ENCODE measurements at places on chromosomes 12 and 14.

GRCh38 chr12:20368114-20368650 lies at the start of gene PDE3A:
Gene PDE3A (plus strand): TSS chr12:20368537. CDS start chr12:20369285, 748 bp downstream.
- no peak for DNase-seq

DNA sequence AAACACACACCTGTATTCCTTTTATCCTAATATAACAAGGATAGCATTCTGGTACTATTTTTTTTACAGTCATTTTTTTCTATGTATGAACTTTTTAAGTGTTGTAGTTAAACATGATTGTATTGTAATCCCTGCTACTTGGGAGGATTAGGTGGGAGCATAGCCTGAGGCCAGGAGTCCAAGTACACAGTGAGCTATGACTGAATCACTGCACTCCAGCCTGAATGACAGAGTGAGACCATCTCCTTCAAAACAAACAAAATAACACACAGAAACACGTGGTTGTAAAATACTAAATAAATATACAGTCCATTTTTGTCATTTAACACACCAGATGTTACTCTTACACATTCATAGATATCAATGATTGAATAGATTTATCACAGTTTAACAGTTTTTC lies 56.9 kb downstream of the MAP4K5 start:
- DNase-seq, result no peak

- DNase-seq, result no peak
These were observed 177.9 kb downstream of the KICS2 start for GRCh38 chr12:64044191-64044590.

DNA sequence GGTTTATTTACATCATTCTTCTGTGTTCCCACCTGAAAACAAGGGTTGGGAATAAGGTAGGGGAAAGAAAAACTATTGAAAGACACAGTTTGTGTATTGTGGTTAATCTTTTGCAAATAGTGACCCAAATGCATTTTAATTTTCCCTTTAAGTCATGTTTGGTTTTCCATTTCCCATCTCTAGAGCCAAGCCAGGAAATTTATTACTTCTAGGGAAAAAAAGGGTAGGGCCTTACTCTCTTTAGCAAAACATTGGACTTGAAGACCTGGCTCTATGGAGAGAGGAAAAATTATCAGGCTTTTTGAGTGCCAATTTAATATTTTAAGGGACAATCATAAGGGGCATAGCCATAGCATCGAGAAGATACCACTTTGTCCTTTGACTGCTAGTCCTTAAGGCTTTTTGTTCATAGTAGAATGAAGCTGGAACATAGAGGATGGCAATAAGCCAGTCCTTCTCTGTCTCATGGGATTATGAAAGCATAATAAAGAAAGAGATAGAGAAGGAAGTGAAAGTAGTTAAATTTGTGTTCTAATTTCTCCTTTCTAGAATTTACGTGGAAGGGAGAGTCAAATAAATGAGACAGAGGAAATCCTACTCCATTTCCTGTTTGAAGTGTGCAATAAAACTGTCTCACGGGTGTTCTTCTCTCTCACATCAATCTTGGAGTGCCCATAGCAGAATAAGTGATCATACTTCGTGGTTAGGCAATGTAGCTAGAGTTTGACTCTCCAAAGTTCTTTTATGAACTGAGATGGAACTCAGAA lies 50.9 kb upstream of the PPFIA2 start:
- DNase-seq, result no peak

DNA sequence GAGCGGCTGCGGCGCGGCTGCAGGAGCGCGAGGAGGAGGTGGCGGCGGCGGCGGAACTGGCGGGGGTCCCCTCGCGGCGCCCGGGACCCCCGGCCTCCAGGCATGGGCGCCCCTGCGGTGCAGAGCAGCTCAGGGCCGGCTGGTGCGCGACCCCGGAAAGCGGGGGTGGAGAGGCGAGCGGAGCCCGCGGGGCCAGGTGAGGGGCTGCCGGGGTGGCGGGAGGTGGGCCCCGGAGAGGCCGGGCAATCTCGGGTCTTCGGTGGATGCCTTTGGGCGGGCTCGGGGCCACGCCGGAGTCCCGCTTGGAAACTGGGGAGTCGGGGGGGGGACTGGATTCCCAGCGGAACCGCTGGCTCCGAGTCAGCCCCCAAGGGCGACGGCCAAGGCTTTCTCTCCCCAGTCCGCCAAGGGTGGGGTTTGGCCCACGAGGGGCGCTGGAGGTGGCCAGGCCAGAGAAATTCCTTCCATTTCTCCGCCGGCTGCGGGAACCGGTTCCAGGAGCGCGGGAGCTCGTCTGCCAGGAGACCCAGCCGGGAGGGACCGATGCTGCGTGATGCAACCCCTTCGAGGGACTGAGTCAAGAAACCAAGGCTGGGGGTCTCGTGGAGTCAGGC lies 13.9 kb upstream of the NR4A1 start:
- DNase-seq, result no peak

GRCh38 chr12:52235822-52236361 lies 2.8 kb downstream of the KRT7 start:
- DNase-seq, result no peak

DNA sequence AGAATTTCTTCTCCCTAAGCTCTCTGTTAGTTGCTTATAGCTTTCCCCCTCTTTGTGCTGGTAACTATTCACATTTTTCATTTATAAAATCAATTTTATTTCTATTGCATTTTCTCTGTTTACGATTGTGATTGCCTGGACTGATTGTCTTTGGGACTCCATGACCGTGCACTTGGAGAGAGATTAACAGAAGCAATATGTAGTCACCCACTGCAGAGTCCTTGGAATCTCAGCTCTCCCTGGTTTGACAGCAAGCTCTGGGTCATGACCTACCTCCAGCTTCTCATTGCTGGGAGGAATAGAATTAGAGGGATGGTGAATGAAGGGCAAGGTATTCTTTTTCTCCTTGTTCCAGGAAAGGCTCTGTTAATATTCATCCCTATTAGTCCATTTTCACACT lies 398.2 kb downstream of the AACS start:
- DNase-seq, result no peak

- peak; percentile 68 for DNase-seq
These were observed 31.3 kb upstream of the ULK1 start for GRCh38 chr12:131862994-131863710.

DNA sequence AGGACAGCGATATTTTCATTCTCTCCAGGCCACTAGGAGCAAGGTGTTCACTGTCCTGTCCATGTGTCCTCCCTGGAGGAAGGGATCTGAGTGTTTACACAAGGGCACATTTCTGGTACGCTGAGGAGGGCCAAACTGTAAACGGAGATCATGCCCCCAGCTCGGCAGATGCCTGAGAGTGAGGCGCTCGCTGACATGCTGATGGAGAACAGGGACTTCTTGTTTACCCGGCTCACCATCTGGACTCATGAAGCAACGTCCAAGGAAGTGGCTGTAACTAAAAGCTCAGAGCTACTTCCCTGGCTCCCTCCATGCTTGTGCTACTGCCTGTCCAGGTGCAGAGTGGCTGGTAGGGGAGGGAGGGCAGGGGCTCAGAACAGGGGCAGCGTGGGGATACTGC lies 43.4 kb upstream of the KCNA1 start:
- no peak for DNase-seq

DNA sequence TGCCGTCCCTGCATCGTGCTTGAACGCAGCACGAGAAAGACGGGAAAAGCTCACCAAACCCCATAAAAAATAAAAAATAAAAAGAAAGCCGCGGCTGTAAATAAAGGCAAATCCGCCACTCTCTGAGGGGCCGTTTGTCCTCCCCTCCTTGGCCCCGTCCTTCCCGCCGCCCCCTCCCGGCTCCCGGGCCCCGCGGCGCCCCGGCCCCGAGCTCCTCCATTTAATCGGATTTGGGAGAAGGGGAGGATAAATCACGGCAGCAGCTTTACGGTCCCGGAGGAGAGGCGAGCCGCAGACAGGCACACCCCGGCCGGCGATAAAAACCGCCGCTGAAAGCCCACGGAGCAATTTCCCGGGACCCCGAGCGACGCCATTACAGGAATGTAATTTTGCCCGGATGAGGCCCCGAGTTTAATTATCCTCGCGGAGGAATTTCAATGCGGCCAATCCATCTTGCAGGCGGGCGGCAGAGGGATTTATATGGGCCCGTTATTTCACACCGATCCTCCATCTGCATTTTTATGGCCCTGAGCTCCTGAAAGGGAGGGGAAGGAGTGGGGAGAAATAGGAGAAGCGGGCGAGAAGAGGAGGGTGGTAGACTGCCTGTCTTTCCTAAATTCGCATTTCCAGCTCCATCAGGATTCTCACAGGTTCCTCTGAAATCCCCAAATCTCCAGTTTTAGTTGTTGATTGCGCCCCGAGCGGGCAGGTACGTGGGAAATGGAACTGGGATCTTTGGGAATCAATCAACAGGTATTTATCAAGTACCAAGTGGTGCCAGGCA lies 1.3 kb upstream of the ATP5MC2 start:
- no peak for DNase-seq

DNA sequence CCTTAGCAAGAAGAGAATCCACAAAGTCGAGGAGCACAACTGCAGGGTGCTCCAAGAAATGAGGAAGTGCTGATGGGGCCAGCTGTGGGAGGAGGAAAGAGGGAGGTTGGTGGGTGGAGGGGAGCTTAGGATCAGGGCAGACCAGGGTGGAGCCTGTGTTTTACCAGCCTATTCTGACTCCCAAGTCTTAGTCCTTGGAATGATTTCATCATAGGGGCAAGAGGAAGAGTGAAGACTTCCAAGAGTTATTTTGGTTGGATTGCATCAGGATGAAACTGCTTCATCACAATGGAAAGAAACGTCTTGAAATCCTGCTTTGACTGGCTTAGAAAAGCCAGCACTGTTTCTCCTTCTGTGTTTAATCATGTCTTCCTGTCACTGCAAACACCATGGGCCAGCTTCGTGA lies 194.0 kb downstream of the DPF3 start:
- DNase-seq, result no peak

DNA sequence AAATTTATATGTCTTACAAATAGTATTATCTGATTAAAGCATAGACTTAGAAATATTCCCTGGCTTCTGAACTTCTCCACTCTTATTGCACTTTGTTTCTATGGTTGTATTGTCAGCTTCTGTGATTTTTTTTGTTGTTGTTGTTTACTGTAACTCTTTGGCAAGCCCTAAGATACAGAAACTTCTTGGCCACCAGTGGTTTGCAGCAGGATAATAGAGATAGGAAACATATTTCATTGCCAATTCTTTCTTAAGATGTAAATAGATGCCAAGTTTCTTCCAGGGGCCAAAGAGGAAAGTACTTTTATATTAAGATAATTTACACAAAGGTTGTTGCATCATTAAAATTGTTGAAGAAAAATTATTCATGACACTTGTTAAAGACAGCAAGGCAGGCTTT lies 123.8 kb downstream of the PTPRB start:
- no peak for DNase-seq

GRCh38 chr14:74980398-74980730 lies 22.4 kb upstream of the EIF2B2 start:
- DNase-seq, result no peak

DNA sequence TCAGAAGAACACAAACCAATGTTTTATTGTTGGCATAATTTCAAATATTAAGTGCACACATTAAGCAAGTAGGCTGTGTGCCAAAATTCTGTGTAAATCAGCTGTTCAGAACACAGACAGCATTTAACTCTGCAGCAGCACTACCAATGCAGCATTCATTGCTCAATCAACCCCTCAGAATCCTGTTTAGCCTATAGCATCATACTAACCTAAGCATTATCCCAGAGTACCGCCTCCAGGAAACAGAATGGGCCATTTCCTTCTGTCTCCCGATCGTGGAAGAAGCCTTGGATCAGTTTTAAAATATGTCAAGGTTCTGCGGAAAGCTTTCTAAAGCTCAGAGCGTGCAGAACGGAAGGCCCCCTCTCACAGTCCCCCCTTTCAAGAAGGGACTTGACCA lies 3.3 kb downstream of the IL26 start:
- no peak for DNase-seq

GRCh38 chr12:122062832-122063693 lies 15.5 kb upstream of the MLXIP start:
- DNase-seq, result peak; percentile 86

DNA sequence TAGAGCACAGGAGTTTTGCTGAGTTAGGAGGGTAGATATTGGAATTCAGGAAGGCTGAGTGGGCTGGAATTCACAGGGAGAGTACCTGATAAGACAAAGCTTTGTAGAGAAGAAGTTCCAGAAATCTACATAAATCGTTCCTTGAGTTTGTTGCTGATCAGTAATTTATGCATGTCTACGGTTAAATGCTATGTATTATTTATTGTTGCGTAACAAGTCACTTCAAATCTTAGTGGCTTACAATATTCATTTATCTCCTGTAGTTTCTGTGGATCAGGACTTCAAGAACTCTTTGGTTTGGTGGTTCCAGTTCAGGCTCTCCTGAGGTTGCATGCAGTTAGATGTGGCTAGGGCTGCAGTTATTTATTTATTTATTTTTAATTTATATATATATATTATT lies 7.8 kb downstream of the PUS7L start:
- DNase-seq, result no peak

DNA sequence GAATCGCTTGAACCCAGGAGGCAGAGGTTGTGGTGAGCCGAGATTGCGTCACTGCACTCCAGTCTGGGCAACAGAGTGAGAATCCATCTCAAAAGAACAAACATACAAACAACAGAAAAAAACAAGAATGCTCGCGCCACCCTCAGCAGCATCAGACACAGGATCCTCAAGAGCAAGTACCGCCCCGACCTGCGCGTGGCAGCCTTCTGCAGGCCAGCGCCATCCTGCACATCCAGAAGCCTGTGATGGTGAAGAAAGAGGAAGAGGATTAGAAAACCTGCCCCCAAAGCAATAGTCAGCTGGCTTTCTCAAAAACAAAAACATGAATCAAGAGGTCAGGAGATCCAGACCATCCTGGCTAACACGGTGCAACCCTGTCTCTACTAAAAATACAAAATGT lies 30.0 kb upstream of the EID3 start:
- DNase-seq, result no peak

DNA sequence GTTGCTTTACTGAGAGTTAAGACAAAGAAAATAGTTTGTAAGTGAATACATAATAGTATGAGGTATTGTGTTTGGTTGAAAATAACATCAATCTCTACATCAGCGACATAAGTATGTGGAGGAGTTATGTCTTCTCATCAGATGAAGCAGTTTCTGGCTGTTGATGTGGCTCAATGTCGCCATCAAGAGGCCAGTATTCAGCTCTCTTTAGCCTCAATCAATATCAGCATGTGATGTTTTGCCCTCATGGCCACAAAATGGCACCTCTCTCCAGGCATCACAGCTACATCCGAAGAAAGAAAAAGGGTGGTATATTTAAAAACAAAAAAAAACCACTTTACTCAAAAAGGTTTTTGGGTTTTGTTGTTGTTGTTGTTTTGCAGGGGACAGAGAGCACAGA lies 302.3 kb upstream of the TMEM132C start:
- DNase-seq, result no peak

- DNase-seq, result no peak
These were observed 167.5 kb downstream of the DPF3 start for GRCh38 chr14:72726444-72726843.

- DNase-seq, result no peak
These were observed 9.8 kb downstream of the RARG start for GRCh38 chr12:53222170-53222721.

- no peak for DNase-seq
These were observed 51.8 kb downstream of the PARP11 start for GRCh38 chr12:3821441-3821840.

DNA sequence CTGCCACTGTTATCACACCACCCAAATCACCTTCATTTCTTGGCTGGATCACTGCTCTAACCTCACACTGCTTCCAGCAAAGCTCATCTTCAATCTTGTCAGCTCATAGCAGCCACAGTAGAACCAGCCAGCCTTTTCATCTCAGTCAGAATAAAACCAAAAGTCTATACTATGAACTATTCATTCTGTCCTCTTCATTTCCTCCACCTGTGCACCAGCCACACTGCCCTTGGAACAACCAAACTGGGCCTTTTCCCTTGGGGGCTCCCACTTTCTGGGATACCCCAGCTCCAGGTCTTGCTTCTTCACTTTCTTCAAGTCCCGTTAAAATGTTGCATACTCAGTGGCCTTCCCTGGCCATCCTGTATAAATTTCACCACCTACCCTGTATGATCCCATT lies 234.4 kb upstream of the DAAM1 start:
- DNase-seq, result no peak

All from right lobe of liver (tissue), 6 donors.